ENCODE measurements at places on chromosomes 3 and 15.

GRCh38 chr3:113128386-113129015 is 82.9 kb upstream of the BOC start:
- no peak for DNase-seq

DNA sequence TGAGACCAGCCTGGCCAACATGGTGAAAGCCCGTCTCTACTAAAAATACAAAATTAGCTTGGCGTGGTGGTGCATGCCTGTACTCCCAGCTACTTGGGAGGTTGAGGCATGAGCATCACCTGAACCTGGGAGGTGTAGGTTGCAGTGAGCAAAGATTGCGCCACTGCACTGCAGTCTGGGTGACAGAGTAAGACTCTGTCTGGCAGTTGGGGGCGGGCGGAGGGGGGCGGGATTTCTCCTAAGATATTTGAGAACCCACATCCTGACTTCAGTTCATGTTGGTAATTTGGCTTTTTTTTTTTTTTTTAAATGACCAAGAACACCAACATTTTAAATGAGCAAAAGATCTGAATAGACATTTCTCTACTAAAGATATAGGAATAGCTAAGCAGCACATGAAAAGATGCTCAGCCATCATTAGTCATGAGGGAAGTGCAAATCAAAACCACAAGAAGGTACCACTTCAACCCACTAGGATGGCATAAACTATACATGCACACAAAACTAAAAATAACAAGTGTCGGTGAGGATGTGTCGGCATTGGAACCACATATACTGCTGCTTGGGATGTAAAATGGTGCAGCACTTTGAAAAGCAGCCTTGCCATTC is 75.6 kb upstream of the LMOD3 start:
- no peak for DNase-seq

DNA sequence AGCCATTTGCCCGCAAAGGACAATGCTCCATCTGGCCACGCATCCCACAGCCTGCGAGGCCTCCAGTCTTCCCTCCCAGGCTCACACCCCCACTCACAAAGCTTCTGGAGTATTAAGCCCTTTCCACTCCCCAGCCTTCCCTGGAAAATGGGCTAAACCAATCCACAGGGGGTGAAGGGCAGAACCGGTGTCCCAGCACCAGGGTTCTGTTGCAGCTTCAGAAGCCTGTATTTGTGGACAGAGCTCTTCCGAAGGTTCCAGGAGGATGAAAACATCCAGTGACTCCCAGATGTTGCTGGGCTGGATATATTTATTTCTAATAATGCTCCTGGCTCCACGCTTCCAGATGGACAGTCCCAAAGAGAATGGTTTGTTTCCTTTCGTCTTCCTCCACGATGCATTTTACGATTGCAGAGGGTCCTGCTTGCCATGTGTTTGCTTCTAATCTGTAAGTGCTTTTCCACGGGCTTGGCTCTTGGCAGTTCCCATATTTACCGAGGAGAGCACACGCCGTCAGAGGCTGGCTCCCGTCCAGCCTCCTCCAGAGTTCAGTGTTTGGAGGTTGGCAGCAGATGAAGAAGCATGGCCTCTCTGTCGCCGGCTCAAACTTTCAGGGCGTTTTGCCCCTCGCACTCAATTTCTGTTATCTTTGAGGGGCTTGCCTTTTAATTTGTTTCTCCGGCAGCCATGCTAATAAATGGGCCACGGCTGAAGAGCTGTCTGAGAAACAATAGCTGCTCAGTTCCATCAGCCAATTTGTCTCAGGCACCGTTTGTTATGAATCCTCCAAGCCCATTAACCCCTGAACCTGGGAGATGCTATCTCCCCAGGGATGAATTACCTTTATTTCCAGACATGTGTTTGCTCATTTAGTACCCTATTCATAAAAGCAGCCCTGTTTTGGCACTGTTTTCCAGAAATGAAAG is 367.9 kb upstream of the PROK2 start:
- DNase-seq = no peak

GRCh38 chr3:187971629-187972028 is 182.3 kb upstream of the LPP start:
- no peak for DNase-seq

DNA sequence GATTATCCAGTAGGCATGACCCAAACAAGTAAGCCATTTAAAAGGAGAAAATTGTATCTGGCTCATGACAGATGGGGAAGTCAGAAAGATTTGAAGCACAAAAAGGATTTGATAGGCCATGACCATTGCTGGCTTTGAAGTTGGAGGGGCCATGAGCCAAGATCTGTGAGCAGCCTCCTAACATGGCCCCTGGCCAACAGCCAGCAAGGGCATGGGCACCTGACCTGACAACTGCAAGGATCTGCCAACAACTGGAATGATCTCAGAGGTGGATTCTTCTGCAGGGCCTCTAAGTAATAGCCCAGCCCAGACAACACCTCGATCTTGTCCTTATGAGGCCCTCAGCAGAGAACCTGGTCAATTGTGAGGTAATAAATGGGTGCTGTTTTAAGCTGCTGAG is 93.0 kb downstream of the ARNT2 start:
- no peak for DNase-seq

DNA sequence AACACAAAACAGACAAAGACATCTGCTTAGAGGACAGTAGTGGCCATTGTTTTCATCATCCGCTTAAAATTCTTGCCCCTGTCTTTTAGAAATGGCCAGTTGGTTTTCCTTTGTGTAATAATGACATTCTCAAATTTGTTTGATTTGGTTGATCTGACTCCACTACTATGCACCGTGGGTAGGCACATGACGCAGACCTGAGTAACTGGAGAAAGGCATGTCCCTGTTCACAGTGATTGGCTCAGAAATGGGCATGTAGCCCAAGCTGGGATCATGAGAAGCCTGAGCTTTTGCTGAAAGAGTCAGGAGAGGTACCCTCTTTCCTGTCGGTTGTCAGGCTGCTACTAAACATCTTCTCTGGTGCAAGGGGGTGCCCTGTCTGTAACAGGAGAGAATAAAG is 36.6 kb upstream of the MAGI1 start:
- DNase-seq = no peak

- DNase-seq = no peak
Observed at GRCh38 chr3:24519368-24520100, 24.9 kb upstream of the THRB start.

- no peak for DNase-seq
Observed at GRCh38 chr3:47704237-47704612, 77.5 kb downstream of the SMARCC1 start.

- no peak for DNase-seq
Observed at GRCh38 chr3:12994357-12994606, 78.9 kb downstream of the IQSEC1 start.

- no peak for DNase-seq
Observed at GRCh38 chr3:24145481-24145880, 200.4 kb downstream of the NR1D2 start.

GRCh38 chr3:128439226-128439625 is 27.5 kb downstream of the DNAJB8 start:
- DNase-seq = no peak

GRCh38 chr3:194741916-194742315 is 56.2 kb downstream of the FAM43A start:
- DNase-seq = no peak

GRCh38 chr3:197335428-197336132 is 37.2 kb upstream of the DLG1 start:
- no peak for DNase-seq

- DNase-seq = no peak
Observed at GRCh38 chr3:59531066-59531745, 481.4 kb upstream of the CFAP20DC start.

DNA sequence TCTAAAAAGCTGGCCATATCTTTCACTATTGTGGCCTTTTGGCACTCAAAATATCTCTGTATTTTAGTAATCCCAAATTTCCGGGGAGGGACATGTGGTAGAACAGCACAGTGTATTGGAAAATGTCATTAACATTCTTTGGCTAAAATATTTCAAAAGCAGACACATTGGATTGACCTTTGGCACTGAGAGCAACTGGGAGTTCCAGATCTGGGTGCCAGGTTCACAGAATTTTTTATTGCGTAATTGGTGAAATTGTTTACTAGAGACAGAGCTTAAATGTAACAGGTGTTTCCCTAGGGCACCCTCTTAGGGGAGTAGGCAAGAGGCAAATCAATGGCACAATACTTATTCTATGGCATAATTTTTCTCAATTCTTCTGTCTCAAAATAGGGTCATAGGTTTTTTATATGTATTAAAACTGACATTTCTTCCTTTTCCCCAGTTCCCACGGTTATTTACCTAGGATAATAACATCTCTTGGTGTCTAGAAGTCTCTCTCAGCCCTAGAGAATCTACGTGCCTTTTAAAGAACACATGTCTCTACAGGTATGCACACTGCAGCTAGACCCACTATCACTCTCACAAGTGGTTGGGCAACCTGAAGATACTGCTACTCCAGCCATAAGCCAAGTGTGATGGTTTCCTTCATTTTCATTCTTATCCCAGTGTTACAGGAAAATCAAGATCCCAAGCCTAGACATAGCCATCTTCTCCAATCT is 10.6 kb downstream of the RBMS3 start:
- DNase-seq = no peak

- DNase-seq = no peak
Observed at GRCh38 chr3:35965908-35966307, 326.6 kb downstream of the ARPP21 start.

GRCh38 chr3:194658477-194659242 is 13.3 kb downstream of the LSG1 start:
- no peak for DNase-seq

- DNase-seq = no peak
Observed at GRCh38 chr15:71096676-71097075, 18.6 kb upstream of the THSD4 start.

DNA sequence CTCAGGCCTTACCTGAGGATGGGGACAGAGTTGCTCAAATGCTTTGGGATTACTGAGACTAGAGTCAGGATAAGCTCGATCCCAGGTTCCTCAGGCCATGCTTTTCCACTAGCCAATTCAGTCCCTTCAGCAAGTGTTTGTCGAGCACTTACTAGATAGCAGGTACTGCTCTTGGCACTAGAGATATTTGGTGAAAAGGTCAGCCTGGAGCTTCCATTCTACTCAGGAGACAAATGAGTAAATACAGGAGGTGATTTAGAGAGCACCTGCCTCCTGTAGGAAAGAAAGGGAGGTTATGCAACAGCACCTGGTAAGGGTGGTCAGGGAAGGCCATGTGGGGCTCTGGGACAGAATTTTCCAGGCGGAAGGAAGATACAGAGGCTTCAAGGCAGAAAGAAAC is 99.9 kb downstream of the CACNA1D start:
- DNase-seq = no peak

DNA sequence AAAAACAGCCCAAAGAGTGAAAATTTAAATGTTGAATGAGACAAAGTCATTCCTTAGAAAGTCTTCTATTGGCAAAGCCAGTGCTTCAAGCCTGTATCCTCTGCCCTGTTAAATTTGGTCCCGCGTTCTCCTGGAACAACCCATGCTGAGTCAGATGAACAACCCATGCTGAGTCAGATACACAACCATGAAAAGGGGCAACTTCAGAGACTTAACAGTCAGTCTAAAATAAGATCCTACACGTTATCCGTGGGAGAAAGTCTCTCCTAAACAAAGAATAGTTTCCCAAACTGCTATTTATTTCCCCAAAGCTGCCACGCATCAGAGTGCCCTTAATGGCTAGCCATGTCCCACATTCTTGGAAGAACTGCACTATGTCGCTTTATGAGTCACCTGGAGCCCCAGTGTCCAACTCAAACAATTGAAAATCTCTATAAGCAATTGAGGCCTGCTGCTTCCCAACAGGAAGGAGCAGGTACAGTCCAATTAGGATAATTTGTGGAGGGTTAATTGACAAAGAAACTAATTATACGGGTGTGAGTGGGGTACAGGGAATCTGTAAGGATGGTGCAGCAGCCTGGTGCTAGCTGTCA is 66.1 kb downstream of the WHAMM start:
- DNase-seq = no peak

GRCh38 chr15:31486506-31486905 is 159.9 kb downstream of the KLF13 start:
- DNase-seq = no peak

DNA sequence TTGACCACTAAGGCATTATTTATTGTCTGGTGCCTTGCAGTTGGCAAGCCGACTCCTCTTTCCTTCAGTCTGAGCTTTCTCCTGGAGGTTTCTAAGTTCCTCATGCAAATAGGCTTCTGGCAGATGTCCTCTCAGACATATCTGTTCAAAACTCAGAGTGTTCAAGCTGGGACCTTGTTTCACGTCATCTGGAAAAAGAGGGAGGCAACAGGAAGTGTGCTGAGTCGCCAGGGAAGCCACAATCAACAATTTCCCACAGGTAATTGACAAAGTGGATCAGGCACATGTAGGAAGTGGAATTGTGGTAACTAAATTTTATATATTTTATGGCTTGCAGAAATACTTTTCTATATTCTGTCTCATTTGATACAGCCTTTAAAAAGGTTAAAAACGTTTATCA is 14.6 kb downstream of the SCG5 start:
- DNase-seq = no peak

GRCh38 chr3:57582474-57583168 is 14.5 kb downstream of the ARF4 start:
- no peak for DNase-seq

DNA sequence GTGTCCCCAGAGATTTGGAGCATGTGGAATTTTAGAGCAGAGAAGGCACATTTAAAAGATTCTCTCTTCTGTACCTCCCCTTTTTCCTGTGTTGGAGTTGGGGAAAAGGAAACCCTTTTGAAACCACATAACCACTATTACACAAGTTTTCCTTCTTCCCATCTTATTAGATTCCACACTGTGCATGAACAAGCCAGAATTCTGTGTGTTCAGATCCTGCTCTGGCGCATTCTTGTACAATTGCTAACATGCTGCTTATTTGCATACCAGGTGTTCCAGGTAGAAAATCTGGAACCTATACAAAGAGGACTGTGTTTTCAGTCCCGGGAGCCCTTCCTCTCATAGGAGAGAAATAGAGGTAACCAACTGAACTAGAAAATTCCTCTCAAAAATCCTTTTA is 2.6 kb upstream of the CIB2 start:
- no peak for DNase-seq

DNA sequence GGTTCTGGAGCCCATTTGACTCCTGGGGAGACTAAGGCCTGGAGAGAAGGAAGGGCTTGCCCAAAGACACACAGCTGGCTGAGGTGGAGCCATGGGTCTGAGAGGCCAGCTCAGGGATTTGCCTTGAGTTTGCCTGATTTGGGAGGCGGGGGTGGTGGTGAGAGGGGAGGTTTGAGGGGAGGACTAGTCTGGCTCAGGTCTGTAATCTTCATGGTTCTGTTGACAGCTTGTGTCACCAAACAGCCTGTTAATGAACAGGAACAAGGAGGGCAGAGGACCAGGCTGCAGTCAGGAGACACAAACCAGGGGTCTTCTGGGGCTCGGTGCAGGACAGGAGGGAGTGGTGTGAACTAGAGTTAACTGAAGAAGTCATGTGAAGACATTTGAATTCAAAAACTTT is 3.6 kb downstream of the TRH start:
- no peak for DNase-seq

DNA sequence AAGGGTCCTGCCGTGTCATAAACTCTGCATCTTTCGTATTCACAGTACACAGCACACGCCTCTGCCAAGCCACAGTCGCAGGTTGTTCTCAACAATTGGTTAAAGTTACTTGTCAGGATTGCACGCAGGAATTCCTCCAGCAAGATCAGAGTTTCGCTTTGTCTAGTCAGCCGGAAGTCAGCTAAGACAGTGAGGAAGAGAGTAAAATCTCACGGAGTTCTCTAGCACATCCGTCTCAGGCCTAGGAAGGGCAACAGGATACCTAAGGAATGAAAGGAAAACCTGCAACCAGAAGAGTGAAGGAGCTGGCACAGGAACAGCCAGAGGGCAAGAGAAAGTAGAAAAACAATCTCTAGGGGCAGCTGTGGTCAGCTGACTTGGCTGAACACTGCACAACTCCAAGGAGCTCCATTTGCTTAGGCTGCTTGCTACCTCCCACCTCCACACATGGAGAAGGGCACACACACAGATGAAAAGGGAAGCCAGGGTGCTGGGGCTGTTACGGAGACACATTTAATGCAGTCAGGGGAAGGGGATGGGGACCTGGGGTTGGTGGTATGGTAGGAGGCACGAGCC is 23.7 kb downstream of the RORA start:
- peak; percentile 21 for DNase-seq

Data from endothelial cell (in vitro differentiated cells).